ENCODE measurements at places on chromosomes 2 and 18.
A peak's percentile ranks its signal among the peaks of the same experiment; 100 is the strongest.

- no peak for DNase-seq
These were observed 1074.2 kb upstream of the ZEB2 start for GRCh38 chr2:145593991-145594614.

GRCh38 chr2:105329197-105329554 lies 359 bp downstream of the TGFBRAP1 start:
- peak; percentile 1 for DNase-seq

DNA sequence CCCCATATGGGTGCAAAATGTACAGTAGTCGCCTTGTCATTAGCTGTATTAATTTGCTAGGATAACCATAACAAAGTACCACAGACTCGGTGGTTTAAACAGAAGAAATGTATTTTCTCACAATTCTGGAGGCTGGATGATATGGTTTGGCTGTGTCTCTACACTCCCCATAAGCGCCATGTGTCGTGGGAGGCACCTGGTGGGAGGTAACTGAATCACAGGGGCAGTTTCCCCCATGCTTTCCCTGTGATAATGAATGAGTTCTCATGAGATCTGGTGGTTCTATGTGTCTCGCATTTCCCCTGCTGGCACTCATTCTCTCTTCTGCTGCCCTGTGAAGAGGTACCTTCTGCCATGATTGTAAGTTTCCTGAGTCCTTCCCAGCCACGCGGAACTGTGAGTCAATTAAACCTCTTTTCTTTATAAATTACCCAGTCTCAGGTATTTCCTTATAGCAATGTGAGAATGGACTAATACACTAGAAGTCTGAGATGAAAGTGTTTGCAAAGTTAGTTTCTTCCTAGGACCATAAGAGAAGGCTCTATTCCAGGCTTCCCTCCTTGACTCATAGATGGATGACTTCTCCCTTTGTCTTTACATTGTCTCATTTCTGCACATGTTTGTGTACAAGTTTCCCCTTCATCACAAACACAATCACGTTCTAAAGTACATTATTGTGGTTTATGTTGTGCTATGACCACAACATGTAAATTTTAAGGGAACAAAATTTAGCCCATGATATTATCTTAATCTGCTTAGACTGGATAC lies 1442.6 kb downstream of the SUCLG1 start:
- no peak for DNase-seq

GRCh38 chr2:122748552-122749011 lies 993.1 kb downstream of the TSN start:
- no peak for DNase-seq

GRCh38 chr2:16791496-16791895 lies 125.9 kb upstream of the CYRIA start:
- no peak for DNase-seq

DNA sequence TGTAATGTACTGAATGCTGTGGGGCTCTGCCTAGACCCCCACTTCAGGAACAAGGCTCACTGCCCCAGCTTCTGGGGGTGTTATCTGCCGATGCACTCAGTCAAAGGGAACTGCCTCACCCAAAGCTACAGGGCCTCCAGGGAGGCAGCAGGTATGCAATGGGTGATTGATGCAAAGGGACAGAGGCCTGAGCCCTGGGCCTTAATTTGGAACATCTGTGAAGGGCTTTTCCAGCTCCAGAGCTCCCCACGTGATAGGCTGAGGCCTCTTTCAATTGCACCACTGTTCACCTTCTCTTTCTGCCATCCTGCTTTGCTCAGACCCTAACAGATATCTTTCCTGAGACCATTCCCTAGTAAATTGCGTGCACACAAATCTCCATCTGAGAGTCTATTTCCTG lies 131.0 kb downstream of the ATL2 start:
- no peak for DNase-seq

DNA sequence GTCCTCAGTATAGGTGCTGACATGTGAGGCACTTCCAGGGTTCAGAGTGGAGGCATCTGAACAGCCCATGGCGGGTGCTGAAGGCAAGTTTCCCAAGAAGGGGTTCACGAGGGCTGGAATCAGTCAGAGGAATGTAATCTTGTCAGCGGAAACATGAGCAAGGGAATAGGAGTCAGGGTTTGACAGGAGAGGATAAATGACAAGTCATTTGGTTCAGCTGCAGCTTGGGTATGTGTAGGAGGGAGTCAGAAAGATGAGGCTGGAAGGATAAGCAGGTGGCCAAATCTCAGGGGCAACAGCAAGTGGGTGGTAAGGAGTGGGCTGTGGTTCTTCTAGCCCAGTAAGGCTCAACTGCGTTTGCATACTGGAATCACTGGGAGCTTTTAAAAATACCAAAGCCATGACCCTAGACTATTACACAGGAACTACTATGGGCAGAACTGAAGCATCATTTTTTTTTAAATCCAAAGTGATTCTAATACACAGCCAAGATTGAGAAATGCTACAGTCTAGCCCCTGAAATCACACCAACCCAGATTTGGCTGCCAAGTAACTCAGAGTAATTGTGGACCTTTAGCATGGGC lies 41.8 kb upstream of the NAB1 start:
- DNase-seq: no peak

DNA sequence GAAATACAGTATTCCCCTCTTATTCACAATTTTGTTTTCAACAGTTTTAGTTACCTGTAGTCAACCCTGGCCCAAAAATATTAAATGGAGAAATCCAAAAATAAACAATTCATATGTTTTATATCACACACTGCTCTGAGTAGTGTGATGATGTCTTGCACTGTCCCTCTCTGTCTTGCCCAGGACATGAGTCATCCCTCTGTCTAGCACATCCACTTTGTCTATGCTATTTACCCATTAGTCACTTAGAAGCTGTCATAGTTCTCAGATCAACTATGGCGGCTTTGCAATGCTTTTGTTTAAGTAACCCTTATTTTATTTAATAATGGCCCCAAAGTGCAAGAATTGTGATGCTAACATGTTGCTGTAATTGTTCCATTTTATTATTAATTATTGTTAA lies 380.6 kb upstream of the REG3G start:
- DNase-seq: no peak
